ENCODE measurements at places on chromosomes 6 and 20.

DNA sequence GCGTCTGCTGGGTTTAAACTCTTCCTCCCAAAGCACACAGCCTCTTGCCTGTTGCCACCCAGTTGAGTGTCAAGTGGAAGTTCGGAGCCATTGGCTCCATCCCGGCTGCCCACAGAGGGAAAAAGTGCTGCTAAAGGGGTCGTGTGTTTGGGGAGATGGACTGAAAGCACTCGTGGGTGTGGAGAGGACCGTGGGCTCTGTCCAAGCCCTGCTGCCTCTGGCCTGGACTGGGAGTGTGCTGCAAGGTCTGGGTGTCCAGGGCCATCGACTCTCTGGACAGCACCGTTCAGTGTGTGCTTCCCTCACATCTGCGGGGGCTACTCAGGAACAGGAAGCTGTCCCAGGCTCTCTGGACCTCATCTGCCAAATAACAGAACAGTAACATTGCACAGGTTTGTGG lies 269.3 kb downstream of the DLL1 start:
- DNase-seq = no peak

DNA sequence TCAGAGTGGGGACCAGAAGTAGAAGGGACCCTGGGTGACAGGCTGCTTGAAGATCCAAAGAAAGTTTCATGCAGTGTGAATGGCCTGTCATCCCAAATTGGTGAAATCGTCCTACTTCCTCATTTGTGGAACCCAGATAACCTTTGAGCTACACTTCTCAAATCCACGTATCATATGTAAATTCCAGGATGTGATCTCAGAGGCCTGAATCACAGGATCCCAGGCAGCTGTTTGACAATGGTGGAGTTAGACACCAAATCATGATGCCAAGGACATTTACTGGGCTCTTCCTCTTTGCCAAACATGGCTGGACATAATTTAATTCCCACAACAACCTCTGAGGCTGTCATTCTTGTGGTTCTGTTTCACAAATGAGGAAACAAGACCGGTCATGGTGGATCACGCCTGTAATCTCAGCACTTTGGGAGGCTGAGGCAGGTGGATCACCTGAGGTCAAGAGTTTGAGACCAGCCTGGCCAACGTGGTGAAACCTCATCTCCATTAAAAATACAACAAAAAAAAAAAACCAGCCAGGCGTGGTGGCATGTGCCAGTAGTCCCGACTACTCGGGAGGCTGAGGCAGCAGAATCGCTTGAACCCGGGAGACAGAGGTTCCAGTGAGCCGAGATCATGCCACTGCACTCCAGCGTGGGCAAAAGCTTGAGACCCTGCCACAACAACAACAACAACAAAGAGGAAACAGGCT lies 39.9 kb upstream of the TTPAL start:
- DNase-seq = no peak

DNA sequence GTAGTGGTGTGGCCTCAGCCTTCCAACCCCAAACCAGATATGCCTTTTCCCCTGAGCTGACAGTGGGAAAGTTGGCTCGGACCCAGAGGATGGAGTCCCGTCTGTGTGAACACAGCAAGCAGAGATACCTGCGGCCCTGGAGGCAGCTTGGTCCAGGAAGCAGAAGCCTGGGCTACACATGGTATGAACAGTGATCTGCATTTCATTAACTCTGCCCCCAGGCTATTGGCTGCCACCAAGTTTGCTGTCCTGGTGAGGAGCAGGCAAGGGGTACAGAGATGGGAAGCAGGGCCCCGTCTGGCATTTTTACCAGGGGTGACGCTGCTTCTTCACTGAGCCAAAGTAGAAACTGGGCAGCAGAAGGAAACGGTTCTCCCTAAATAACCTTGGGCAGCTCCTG lies 90.0 kb downstream of the EDN3 start:
- DNase-seq = no peak

DNA sequence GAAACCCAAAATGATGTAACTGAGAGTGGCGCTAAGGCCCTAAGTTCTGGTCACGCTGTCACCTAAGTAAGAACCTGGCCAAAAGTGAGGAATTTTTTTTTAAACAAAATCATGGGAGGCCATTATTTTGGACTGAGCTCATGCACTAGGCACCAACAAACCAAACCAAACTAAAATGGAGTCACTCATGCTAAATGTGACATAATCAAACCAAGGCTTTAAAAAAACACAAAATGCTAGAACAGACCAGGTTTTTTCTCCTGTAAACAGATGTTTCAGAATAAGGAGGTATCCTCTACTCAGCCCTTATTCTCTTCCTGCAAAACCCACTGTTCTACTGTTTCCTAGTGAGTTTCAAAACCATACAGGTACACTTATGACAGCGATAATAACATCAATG lies 1.1 kb upstream of the C6orf89 start:
- no peak for DNase-seq

DNA sequence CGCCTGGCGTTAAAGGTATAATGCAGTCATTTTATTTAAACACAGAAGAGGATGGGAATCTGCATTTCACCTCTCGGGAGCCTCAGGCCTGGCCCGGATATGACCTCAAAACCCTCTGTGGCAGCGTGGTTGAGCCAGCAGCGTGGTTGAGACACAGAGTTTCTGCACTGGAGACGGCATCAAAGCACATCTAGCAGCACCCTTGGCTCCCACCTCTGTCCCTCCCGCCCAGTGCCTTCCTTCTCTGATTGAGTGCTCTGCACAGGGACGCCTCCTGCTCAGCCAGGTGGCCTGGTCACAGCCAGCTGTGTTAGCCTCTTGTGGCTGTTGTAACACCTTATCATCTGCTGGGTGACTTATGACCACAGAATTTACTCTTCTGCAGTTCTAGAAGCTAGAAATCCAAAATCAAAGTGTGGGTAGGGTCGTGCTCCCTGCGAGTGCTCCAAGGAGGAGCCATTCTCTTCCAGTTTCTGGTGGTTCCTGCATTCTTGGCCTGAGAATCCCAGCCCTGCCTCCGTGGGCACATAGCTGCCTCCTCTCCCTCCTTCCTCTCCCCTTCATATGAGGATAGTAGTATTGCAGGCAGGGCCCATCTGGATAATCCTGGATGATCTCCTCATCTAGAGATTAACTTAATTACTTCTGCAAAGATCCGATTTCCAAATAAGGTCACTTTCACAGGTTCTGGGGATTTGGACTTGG lies 156.7 kb downstream of the SYCP2 start:
- DNase-seq = no peak
